ENCODE measurements at places on chromosomes 16 and 17.

DNA sequence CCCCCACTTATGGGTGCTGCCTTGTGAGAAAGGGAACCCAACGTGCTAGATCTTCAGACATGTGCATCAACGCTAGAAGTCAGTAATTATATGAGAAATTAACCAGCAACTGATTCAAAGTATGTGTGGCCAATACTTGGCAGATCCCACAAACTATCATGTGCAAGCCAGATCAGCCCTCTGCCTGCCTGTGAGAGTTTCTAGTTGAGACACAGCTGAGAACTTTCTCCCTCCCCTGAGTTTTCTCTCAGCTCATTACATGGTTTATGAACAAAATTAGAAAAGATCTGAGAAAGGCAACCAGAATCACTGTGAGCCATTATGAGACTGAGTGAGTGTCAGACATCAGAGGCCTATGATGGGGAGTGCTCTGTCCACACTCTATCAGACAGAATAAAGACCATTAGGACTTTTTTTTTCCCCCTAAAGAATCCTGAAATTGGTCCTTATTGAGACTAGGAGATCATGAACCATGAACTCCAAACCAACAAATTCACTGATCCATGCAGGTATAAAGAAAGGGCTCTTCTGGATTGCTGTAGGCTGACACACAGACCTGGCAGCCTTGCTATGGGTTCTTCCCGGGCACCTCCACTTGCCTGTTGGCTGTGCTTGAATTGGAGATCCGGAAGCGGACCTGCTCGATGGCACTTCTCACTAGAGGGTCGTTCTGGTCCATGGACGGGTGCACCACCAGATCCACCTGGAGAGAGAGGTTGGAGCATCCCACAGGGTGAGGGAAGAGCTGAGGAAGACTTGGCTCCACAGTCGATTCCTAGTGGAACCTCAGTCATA, 51.5 kb downstream of the GTF3C1 start:
- DNase-seq = no peak

DNA sequence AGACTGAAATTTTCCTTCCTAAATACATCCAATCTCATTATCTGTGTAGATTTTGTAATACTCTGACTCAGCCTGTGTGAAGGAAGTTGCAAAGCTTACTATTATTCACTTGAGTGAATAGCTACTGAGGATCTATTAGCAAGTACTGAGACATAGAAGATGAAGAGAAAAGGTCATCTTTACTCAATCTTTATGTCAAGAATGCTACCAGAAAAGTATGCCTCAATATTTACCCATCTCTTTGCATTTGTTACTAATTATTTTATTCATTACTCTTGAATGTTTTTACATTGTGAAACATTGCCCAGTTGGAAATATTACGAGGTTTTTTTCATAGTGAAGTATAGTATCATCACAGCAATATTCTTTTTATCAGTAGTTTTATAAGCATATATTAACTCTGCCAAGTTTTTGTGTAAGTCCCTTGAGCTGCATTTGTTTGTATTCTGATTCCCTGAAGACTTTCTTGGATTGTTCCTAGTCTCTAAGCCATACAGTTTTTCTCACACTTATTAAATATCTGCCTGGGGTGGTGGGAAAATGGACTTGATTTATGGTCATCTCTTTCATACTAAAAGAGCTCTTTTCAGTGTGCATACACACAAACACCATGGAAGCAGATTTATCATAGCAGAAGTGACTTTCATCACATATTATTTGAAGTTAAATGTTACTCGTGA, 110.4 kb downstream of the MRTFB start:
- DNase-seq = no peak

DNA sequence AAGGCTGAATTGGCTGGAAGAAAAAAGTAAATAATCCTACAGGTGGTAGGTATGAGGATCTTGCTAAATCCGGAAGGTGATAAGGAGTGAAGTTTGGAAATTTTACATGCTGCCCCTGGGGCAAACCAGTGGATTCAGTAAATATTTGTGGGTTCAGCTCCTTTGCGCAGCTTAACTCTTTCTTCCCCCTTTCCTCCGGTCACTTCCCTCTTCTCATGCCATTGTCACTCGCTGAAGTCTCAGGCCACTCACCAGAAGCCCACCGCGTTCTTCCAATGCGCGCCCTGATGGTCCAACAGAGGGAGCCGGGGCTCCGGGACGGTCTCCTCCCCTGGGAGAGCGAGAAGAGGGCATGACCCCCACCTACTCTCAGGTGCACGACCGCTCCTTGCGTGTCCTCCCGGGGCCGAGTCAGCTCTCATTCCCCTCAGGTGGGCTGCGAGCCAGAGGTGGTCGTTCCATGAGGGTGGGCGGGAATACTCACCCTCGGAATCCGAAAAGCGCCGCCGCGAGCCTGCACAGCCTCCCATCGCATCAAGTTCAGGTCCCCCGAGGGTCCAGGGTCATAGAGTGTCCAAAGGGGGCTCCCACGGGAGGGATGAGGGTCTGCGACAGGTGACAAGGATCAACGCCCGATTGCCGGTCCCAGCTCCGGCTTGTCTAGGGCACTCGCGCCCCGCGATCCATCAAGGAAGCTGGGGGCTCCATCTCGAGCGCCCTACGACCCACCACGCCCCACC, 474 bp downstream of the CLN3 start:
- DNase-seq = no peak

GRCh38 chr17:78117027-78117981, 11.3 kb downstream of the TMC6 start:
- no peak for DNase-seq

DNA sequence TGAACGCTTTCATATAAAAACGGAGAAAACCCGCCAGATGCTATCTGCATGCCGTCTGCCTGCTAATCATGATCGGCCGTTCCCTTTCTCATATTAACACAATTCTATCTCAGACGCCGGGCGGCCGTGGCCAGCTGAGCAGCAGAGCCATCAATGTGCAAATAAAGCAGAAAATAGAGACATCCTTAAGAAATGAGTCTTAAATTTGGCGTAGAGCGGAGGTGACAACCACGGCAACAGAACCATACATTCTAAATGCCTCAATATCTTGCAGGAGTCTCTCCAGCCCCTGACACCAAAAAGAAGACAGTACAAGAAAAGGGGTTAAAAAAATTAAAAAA, 2.7 kb upstream of the IRX5 start:
- no peak for DNase-seq

DNA sequence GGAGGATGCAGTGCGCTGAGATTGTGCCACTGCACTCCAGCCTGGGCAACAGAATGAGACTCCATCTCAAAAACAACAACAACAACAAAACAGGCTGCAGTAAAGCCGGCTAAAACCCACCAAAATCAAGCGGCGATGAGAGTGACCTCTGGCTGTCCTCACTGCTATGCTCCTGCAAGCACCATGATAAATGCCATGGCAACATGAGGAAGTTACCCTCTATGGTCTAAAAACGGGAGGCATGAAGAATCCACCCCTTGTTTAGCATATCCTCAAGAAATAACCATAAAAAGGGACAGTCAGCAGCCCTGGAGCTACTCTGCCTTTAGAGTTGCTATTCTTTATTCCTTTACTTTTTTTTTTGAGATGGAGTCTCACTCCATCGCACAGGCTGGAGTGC, 8.4 kb upstream of the LGALS3BP start:
- DNase-seq = no peak

DNA sequence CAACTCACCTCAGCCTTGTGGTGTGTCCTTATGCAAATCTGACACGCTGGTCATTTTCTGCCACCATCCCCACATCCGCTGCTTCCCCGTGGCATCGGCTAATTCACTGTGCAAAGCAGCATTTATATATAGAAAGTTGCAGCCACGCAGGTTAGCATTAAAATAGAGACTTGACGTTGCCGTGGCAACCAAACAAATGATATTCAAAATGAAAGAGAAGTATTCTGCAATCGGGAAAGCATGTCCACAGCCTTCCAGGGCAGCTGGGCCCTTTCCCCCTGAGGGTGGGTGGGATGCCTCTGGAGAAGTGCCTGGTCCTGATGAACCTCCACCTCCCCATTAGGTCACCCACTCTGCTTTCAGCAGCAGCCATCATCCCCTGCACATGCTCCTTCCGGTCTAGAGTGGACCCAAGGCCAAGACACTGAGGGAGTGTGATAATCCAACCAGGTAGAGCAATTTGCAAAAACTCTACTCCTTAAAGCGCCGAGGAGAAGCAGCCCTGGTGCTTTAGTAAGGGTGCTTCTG, 138.7 kb downstream of the GAS7 start:
- DNase-seq = no peak

Data from cerebellar nuclear complex (tissue), 1 donor.